ENCODE measurements at places on chromosomes 2 and 18.

DNA sequence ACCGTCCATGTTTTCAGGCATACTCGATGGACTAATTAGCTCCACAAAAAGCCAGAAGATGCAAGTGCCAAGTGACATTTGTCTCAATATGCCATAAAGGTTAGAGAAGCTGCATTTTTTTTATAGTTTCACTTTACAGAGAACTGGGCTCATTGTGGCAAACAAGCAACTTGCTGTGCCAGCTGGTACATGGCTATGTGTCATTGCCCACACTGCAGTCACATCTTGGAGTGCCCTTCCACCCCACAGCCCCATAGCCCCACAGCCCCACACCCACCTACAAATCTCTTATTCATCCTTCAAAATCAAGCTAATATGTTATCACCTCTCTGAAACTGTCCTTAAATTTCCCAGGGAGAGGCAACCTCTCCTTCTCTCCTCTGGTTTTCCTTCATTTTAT is 451.9 kb downstream of the ARHGAP15 start:
- DNase-seq, result no peak

DNA sequence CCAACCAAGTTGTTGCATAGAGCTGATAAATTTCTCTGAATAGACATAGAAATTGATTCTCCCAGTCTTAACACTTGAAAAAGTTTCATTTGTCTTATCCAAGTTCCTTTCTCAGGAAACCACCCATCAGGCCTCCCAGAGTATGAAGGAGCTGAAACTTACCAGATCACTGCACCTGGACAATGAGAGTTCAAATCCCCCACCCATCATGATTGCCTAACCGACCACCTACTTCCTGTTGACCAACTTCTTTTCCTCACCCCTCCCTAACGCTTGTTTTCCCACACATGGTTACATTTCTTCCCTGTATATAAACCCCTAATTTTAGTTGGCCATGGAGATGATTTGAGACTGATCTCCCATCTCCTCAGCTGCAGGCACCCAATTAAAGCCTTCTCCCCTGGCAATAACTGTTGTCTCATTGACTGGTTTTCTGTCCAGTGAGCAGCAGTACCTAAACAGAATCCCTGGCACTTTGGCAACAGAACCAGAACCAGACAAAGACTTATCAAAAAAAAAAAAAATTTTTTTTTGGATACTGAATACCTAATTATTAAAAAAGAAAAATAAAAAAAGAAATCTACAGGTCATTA is 103.0 kb downstream of the SPIRE1 start:
- DNase-seq, result no peak

- DNase-seq, result no peak
Observed at GRCh38 chr2:105397953-105398335, 907 bp downstream of the FHL2 start.

DNA sequence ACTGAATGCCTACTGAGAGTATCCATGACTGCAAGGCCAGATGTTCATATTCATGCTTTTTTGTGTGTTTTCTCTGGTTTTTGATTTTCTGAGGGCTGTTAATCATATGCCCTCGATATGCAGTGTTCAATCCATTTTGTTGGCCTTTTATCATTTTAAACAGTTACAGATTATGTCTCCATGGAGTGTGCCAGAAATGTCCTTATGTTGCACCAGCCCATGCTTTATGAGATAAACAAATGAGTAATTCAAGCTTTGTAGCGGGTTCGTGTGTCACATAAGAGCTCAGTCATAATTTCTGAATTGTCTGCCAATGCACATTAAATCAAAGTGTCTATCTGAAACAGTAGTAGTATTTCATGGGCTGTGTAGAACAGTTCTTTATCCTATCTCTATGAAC is 583.0 kb downstream of the THSD7B start:
- no peak for DNase-seq

DNA sequence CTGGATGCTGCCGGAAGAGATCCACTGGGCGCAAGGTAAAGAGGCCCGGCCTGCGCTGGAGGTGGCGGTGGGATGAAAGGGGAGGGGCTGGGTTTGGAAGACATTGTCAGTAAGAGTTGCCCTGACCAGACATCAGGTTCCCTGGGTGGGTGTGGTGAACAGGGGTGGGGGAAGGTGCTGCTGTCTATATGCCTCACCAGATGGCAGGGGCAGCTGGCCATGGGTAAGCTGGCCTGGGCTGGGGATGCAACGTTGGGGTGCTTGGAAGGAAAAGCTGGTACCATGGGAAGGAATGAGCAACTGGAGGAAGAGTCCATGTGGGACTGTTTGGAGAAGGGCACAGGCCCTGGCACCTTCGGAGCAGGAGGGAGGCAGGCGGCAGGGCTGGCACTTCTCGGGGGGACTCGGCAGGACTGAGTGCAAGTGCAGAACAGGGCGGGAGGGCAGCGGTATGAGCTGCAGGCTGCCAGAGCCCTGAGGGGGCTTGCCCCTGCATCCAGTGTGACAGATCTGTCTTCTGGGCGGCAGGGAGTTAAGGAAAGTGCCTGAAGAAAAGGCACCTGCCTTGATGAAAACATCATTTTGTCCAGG is 146.4 kb downstream of the DYSF start:
- DNase-seq, result no peak

- DNase-seq, result no peak
Observed at GRCh38 chr2:102033031-102033749, 41.4 kb downstream of the IL1R2 start.

DNA sequence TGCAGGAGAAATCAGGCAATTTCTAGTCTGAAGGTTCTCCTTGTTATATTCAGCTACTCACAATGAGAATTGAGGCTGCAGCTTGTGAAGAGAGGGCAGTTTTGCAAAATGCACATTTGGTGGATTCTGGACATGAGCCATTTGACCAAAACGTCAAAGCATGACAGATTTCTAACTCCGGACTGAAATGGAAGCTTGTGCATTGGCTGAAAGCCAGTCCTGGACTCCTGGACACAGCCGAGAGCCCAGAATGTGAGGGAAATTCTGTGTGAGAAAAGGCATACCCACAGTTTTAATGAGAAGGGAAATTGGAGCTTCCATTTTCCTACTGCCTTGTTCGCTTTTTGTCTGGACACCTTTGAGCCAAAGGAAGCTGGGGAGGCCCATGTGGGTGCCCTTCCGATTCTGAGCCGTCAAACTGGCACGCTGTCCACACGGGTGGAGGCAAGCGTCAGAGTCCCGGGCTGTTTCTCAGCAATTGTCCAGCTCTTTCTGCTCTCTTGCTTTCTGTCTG is 23.7 kb upstream of the ROCK2 start:
- peak; percentile 30 for DNase-seq

DNA sequence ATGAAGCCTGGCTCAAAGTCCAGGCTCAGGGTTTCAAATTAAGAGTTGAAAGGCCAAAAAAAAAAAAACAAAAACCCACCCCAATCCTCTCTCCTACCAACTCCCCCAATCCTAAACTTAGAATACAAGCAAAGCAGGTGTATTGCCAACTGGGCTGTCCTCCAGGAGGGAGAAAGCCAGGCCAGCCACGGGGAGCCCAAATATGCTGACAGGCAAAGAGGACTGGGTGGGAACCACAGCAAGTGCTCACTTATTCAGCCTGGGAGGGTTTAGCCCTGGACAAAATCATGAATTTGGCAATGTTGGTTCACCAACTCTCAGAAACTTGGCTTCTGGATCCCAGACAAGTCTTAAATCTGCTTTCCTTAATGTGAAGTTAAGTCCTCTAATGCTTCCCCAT is 36.5 kb downstream of the GKN2 start:
- no peak for DNase-seq

GRCh38 chr2:191885098-191885497 is 38.2 kb upstream of the CAVIN2 start:
- no peak for DNase-seq

GRCh38 chr2:129113776-129114175 is 795.1 kb upstream of the HS6ST1 start:
- no peak for DNase-seq

GRCh38 chr2:142946941-142947340 is 69.5 kb downstream of the KYNU start:
- peak; percentile 86 for DNase-seq

- DNase-seq, result no peak
Observed at GRCh38 chr2:74939919-74940812, 18.3 kb upstream of the POLE4 start.

- no peak for DNase-seq
Observed at GRCh38 chr2:15316370-15316814, 244.7 kb downstream of the NBAS start.

- no peak for DNase-seq
Observed at GRCh38 chr2:111058264-111058663, 62.5 kb upstream of the BCL2L11 start.

DNA sequence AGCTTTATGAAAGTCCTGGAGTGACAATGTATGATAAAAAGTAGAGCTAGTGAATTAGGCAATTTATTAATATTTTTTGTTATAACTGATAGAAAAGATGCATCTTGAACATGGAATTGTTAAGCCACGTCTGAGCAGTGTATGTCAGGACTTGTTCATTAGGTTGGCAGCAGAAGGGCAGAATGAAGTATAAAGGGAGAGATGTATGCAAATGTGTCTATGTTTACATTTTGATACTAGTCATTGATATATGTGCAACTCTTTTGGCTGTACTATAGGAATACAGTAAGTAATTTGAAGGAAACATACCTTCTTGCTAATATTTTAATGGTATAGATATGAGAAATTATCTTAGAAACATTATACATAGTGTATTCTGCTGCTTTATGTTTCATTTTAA is 49.0 kb upstream of the TMEM247 start:
- DNase-seq, result no peak

GRCh38 chr2:219228041-219228910 is 1.2 kb downstream of the ATG9A start:
- DNase-seq, result no peak

DNA sequence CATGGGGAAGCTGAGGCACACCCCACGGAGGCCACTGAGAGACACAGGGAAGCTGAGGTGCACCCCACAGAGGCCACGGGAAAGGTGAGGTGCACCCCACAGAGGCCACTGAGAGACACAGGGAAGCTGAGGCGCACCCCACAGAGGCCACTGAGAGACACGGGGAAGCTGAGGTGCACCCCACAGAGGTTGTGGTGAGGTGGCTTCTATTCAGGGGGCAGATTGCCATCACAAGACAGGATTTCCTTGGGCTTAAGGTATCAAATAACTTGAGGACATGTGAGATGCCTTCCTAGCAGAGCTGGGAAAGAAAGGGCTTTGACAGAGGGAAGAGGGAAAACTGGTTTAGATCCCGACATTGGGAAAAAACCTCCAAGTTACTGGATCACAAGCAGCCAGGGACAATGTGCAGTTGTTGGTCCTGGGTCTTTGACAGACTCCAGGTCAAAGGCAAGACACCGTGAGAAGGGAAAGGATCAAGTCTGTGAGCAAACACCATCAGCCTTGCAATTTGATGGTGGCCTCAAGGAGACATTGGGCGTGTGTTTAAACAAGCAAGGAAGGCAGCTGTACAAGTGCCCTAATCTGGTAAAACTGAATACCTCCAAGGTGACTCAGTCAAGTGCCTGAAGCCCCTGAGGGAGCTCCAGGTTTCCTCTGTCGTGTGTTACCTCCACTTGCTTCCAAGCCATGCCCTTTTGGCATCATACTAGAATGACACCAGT is 133.2 kb upstream of the EPAS1 start:
- DNase-seq, result no peak

DNA sequence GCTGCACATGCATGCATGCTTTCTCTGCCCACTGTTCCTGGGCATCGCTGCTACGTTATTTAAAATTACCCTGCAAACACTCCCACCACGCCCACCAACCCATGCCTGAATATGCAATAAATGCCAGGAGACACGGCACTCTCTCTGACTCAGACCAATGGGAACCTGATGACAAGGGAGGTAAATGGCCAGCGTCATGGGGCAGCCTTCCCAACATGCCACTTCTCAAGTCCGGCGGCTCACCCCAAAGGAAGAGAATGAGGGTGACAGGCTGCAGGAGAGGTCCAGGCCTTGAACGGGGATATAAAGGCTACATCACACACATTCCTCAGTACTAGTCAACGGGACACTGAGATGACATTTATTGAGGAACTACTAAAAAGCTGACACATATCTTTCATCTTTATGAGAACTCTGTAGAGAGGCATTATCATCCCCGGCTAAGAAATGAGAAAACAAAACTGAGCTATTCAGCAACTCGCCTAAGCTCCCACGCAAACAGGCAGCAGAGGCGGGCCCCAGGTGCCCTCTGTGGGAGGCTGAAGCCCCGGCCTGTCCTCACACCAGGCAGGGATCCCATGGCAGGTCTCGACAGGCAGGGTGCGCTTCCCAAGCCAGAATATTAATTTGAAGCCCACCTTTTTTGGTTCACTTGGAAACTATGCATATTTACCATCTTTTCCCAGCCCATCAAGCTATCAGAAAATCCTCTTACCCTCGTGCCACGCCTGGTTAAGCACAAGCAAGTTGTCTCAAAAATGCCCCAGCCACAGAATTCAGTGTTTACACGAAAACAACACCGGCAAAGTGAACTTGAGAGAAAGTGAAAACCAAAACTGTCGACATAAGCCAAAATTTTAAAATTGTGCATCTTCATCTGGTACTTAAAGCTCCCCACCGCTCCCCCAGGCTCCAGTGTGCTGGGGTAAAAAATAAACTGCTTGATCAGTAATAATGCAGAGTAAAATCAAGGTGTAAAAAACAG is 166.3 kb downstream of the HDAC4 start:
- DNase-seq, result no peak

- no peak for DNase-seq
Observed at GRCh38 chr2:3626812-3627499, 31.0 kb upstream of the ALLC start.

- no peak for DNase-seq
Observed at GRCh38 chr2:2993172-2993692, 384.4 kb downstream of the EIPR1 start.

- no peak for DNase-seq
Observed at GRCh38 chr2:126971162-126971480, 72.4 kb downstream of the TEX51 start.

DNA sequence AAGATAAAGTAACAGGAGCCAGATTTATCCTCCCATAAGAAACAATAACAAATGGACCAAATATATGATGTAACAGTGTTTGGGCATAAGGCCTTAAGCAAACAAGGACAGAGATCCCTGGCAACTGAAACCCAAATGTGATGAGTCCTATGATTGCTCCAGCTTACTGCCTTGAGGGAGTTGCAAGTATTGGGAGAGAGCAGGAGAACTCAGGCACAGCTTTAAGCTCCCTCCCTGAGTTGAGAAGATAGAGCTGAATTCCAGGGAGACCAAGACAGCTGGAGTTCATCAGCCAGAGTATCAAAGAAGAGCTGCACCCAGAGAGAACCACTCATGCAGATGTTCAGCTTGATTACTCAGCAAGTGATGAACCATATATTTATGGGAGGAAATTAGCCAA is 814.5 kb upstream of the RAB6C start:
- no peak for DNase-seq

- DNase-seq, result no peak
Observed at GRCh38 chr2:224160917-224161316, 121.8 kb upstream of the SERPINE2 start.

Measured in kidney capillary endothelial cell (primary cell).